ENCODE measurements at places on chromosomes 2 and 18.

DNA sequence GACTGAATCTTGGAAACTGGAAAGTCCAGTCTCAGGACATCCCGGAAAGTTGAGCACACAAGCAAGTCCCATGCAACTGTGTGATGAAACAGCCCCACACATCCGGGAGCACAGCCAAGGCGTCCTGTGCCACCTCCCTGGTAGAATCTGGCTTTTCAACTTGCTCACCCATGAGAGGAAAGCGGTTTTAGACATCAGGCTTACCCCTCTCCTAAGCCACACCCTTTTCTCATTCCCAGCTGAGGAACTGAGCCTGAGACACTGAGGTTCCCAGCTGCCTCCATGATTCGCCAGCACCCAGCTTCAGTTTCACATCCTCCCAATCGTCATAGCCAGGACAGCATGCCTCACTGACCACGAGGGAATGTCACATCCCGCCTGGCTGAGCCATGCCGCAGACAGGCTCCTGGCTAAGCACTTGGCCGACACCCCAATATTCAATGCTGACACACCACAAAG, 60.3 kb downstream of the STEAP3 start:
- DNase-seq: peak; percentile 61

DNA sequence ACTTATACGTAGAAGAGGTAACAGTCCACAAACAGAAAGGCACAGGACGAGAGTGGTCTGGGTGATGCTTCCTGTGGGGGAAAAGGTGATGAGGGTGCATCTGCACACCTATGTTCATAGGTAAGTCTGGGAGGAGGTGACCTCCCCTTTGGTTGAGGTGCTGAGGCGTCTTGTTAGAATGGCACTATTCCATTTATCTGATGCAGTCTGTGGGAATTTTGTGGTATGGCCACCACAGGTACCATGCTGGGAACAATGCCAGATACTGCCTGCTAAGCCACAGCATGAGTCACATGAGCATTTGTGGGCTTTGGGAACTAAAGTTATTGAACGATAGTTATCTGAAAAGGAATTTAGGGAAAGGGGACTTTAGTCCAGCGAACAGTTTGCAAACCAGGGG, 27.9 kb downstream of the IL37 start:
- DNase-seq: peak; percentile 77

DNA sequence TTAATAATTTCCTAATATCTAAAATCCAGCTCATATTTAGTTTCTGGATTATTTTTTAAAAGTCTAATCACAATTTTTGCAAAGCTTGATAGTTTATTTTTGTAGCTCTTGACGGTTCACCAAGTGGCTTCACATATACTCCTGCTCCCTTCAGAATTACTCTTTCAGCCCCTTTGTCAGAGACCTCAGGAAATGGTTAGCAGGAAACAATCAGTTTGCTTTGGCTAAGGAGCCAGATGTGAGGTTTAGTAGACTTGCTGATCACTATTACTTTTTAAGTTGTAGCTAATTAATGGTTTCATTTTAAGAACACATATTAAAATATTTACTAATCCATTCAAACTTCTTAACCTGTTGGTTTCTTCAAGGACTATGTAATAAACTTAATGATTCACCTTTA, 2.3 kb downstream of the RBBP8 start:
- no peak for DNase-seq

DNA sequence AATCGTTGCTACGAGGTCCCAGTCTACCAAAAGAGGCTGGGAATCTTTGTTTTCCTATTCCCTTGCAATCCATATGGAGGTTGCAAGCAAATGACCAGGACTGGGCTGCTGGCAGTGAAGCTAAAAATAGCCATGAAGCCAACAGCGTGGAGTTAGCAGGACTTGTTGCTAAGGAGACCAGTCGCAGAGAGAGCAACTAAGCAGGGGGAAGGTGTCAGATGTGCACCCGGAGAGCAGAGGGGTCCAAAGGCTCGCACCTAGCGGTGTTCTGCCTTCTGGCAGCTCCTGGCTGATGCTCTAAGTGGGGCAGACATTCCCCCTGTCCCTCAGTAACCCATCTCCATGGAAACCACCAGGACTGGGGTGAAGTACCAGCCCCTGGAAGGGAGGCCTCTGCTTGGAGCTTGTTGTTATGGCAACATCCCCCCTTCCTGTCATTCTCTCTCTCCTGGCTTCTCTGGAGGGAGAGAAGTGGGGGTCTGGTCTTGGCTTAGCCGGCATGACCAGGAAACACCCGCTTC, 84.6 kb downstream of the DNMT3A start:
- no peak for DNase-seq

DNA sequence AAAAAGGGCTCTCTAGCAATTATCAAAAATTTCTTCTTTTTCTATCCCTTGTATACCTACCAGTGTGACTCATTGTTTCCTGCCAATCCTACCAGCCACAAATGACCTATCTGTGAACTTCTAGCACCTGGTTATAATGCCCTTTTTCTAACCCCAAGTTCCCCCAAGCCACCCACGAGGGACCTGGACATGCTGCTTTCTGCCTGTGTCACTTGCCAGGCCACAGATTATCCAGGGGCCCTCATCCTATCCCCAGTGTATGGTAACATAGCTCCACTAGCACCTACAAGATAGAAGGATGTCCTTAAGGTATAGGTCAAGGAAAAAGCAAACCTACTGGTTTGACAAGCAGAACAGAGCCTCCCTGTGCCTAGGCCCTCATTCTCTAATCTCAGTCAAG, 26.8 kb downstream of the AAK1 start:
- DNase-seq: peak; percentile 34

- DNase-seq: no peak
These were observed 40.7 kb downstream of the SLC39A10 start for GRCh38 chr2:195697681-195698220.

GRCh38 chr2:178632729-178633128, 152.5 kb downstream of the PLEKHA3 start:
- no peak for DNase-seq

- DNase-seq: no peak
These were observed 265.1 kb downstream of the EIPR1 start for GRCh38 chr2:3112553-3112952.

DNA sequence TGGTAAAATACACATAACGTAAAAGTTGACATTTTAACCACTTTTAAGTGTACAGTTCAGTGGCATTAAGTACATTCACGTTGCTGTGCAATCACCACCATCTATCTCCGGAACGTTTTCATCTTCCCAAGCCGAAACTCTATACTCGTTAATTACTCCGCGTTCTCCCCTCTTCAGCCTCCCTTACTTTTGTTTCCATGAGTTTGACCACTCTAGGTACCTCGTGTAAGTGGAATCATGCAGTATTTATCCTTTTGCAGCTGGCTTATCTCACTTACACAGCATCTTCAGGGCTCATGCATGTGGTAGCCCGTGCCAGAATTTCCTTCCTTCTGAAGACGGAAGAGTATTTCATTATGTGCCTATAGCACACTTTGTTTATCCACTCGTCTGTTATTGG, 225.2 kb downstream of the SLC4A3 start:
- DNase-seq: no peak

Measured in foreskin keratinocyte (primary cell).